ENCODE measurements at places on chromosomes 7 and 10.

DNA sequence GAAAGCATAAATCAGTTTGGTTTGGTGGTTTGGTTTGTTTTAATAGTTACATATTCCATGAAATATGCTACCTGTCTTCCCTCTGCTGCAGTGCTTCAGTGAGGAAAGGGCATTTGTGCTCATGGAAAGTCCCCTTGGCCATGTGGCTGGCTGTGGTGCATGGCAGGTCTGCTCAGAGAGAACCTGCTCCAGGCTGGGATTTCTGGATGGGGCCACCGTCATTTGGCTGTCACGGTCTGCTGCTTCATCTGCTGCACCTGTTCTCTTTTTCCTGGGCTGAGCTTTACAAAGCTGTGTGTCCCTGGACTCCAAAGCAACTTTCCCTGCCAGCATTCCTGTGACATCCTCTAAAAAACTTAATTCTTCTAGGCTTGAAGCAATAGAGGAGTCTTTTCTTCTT is 8.9 kb downstream of the CDK14 start:
- no peak for DNase-seq

- DNase-seq: no peak
Measured at GRCh38 chr7:99562114-99562784, 3.8 kb downstream of the ZNF655 start.

- no peak for DNase-seq
Measured at GRCh38 chr7:112444505-112444904, 5.8 kb upstream of the IFRD1 start.

DNA sequence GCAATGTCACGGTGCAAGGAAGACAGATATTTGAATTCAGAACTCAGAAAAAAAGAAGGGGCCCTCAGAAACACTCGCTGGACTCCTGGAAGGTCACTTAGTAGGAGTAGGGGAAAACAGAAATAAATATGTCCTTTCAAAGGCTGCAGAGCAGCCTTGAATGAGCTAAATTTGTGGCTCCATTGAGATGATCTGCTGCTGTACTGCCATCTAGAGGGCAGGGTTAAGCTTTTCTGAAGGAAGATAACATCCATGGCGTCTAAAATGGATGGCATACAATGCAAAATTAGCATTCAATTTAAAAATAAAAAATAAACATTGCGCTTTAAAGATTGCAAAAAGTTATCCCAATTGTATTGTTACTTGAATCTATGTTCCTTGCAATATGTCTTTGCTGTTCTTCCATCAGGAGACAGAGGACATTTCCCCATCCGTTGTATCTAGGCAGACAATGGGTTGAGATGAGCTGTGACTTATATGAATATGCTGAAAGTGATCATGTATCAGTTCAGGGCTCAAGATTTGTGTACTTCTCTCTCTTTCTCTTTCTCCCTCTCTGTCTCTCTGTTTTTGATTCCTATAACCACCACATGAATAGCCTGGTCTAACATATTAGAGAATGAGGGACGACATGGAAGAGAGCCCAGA is 642.2 kb downstream of the SH2D4B start:
- no peak for DNase-seq

GRCh38 chr7:90660100-90660499 is 64.0 kb downstream of the CDK14 start:
- DNase-seq: no peak

DNA sequence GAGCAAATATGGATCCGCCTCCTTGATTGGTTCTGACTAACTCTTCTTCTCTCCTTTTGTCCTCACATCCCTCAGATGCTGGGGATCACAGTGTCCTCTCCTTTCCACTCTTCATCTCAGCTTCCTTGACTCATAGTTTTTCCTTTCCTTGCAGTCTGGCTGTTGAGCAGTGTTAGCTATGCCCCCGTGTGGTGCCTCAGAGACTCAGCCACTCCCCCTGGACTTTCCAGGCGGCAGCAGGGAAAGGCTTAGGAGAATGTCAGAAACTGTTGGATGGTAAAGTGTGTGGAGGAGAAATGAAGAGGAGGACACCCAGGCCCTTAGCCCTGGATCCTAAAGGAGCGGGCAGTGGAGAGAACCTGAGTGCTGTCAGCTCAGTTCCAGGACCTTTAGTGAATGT is 267.5 kb downstream of the CELF2 start:
- no peak for DNase-seq

All from GM03348 (cell line).